ENCODE measurements at places on chromosomes 12 and 14.

GRCh38 chr14:80681651-80682050 lies 259.9 kb downstream of the CEP128 start:
- DNase-seq, result no peak

DNA sequence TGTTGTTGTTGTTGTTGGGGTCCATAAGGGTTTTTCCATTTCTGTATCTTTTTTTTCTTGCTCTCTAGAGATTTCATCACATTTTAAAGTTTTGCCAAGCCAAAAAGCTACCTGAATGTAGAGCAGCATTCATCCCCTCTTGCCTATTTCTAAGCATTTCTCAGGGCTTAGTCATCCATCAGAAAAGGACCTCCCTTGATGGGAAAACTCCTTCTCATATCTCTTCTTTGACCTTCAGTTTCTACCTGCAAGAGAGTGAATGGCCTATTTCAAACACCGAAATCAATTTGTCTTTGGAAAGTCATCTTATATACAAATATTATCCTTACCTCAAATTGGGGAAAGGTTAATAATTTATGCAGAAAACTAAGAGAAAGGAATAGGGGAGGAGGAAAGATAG lies 4.5 kb downstream of the MYBPC1 start:
- no peak for DNase-seq

DNA sequence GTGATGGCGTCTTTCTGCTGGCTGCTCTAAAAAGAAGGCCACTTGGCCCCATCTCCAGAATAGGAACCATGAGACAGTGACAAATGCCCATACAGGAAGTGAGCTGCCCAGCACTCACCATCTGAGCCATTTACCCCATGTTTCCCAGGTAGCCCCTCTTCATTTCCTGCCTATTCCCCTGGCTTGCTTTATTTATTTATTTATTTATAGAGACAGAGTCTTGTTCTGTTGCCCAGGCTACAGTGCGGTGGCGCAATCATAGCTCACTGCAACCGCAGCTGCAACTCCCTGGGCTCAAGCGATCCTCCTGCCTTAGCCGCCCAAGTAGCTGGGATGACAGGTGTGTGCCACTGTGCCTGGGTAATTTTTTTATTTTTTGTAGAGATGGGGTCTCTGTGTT lies 71.2 kb downstream of the RIN3 start:
- DNase-seq, result no peak

GRCh38 chr12:59675461-59675860 lies 79.6 kb downstream of the SLC16A7 start:
- no peak for DNase-seq

DNA sequence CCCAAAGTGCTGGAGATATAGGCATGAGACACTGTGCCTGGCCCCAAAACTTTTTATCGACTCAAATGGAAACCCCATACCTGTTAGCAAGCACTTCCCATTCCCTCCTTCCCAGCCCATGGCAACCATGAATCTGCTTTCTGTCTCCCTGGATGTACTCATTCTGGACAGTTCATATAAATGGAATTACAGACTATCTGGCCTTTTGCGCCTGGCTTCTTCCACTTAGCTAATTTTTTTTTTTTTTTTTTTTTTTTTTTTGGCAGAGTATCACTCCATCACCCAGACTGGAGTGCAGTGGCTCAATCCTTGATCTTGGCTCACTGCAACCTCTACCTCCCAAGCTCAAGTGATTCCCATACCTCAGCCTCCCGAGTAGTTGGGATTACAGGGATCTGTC lies 134.5 kb upstream of the MED13L start:
- no peak for DNase-seq

DNA sequence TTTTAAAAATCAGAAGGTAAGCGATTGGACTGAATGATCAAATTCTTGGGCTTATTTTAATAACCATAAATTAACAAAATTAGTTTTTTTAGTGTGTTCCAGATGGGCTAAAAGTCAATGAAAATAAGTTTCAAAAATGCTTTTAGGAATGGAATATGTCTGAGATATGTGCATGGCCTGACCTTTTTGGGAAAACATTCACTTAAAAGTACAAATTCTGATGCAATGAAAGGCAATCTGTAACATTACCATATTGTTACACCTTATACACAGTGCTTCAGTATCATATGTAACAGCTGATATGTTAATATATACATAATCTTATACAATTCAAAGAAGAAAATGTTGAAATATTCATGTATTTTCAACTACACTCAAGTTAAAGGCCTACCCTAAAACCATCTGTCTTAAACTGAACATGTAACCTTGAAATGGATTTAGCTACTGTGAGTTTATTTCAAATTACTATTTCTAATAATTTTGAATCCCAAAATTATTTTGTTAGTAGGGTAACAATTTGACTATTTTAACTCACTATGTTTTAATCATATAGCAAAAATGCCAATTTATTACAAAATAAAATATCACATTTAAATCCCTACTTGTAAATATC lies 84.8 kb downstream of the EEA1 start:
- no peak for DNase-seq

- no peak for DNase-seq
These were observed 2.5 kb downstream of the SSPN start for GRCh38 chr12:26197832-26198231.

GRCh38 chr12:103929784-103930033 lies 501 bp upstream of the HSP90B1 start:
- no peak for DNase-seq

- DNase-seq, result no peak
These were observed 1133.2 kb upstream of the TMEM132C start for GRCh38 chr12:127133675-127134335.

- DNase-seq, result no peak
These were observed 6.1 kb downstream of the ATP2B1 start for GRCh38 chr12:89702503-89702902.

DNA sequence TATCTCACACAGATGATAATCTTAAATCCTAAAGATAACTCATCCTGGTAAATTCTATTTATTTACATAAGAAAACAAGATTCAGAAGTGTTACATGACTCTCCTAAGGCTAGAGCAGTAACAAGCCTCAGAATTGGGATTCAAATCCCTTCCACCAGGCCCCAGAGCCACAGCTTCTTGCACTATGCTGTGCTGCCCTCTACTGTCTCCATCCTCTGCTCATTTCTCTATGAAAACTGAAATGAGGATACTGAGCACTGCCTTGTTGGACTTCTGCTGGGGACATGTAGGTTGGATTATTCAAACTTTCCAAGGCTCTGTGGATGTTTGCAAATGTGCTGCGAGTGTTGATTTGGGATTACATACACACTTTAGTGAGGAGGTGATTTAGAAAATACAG lies 23.5 kb upstream of the C12orf50 start:
- no peak for DNase-seq

- DNase-seq, result no peak
These were observed 118.7 kb upstream of the PTPRQ start for GRCh38 chr12:80325167-80325959.

GRCh38 chr14:96050482-96050881 lies 11.3 kb downstream of the C14orf132 start:
- no peak for DNase-seq

DNA sequence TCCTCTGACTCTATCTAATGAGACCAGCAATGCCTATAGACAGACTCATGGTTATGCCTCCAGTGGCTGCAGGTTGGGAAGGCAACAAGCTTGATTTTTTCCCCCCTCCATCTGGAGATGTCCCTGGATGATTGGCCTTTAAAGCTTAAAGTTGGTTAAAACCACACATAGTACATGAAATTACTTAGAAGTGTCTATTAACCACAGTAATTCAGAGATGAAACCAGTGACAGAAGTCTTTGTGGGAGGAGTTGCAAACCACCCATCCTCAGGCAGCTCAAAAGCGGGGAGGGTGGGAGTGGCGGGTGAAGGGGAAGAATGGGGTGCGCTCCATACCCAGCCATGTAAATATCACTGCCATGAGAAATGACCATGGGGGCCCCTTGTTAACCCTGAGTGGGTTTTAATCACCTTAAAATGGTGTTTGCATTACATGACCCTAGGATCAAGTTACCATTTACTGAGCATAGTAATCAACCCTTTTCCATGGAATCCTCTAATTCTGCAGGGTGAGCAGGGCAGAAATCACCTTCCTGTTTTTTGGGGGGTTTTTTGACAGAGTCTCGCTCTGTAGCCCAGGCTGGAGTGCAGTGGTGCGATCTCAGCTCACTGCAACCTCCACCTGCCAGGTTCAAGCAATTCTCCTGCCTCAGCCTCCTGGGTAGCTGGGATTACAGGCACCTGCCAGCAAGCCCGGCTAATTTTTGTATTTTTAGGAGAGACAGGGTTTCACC lies 133.5 kb downstream of the FOXN3 start:
- no peak for DNase-seq

GRCh38 chr12:122121745-122122144 lies 43.2 kb downstream of the MLXIP start:
- DNase-seq, result no peak

DNA sequence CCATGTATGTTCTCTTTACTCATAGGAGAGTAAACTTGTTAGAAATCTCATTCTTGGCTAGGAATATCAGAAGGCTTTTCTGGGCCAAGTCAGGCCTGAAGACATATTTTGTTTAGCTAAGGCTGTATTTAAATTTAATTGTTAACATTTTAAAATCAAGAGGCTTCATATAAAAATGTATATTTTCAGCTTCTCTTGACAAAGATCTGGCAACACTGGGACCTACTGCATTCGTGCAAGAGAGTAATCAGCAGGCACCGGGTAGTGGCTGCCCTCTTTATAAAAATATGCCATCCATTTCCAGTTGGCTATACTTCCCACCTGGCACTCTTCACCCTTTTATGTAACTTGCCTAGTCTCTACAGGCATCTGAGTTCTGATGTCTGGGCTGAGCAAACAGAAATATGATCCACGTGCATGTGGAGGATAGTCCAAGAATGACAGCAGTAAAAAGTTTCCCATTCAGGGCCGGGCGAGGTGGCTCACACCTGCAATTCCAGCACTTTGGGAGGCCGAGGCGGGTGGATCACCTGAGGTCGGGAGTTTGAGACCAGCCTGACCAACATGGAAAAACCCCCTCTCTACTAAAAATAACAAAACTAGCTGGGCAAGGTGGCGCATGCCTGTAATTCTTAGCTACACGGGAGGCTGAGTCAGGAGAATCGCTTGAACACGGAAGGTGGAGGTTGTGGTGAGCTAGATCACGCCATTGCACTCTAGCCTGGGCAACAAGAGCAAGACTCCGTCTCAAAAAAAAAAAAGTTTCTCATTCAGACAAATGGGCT lies 2.0 kb upstream of the SOS2 start:
- no peak for DNase-seq

- DNase-seq, result no peak
These were observed 7.3 kb downstream of the ERBB3 start for GRCh38 chr12:56087220-56087619.

- DNase-seq, result no peak
These were observed 51.9 kb upstream of the TSPAN11 start for GRCh38 chr12:30874455-30875321.

DNA sequence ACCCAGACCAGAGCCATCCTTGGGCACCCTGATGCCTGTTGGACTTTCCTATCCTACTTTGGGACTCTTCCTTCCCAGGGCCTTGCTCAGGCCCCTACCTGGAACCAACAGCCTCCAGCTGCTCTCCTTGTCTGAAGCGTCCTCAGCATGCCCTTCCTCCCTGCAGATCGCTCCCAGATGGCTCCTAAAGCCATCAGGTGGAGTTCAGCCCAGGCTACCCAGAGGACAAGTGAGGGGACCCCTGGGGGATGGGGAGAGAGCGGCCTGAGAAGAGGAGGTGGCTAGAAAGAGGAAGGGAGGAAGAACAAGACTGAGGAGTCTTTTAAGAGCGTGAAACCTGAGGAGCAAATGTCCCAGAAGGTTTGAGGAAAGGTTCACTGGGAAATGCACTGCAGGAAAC lies 236.6 kb downstream of the ZFP36L1 start:
- no peak for DNase-seq

- DNase-seq, result no peak
These were observed 91.3 kb downstream of the RPS29 start for GRCh38 chr14:49494836-49495235.

- no peak for DNase-seq
These were observed 3.8 kb upstream of the TRHDE start for GRCh38 chr12:72268386-72268785.

- no peak for DNase-seq
These were observed 6.3 kb downstream of the MIS18BP1 start for GRCh38 chr14:45246691-45247090.

GRCh38 chr12:24027352-24027751 lies 77.9 kb upstream of the SOX5 start:
- no peak for DNase-seq

- DNase-seq, result no peak
These were observed 47.2 kb upstream of the PLEKHG3 start for GRCh38 chr14:64656986-64657385.

DNA sequence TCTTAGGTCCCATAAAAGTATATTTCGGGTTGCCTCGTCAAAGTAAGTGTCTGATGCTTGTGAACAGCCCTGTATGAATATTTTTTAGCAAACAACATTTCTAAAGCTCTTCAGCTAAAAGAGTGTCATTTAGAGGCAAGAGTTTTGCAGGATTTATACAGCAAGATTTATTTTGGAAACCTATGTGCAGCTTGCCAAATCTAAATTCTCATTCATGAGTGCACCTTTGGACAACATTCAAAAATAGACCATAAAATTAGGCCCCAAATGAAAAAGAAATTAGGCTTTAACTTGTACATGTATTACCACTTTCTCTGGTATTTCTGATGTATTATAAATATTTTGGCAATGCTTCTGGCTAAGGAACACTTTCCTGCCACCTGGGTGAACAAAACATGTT lies 224.4 kb upstream of the PDZRN4 start:
- DNase-seq, result no peak

- no peak for DNase-seq
These were observed 1185.9 kb upstream of the TMEM132C start for GRCh38 chr12:127081058-127081457.

Measured in activated naive CD4-positive, alpha-beta T cell treated with anti-CD3 and anti-CD28 coated beads, Interleukin-2, amount 50 U/mL, for 72 hours (primary cell).